ENCODE measurements at places on chromosomes 16 and 17.

DNA sequence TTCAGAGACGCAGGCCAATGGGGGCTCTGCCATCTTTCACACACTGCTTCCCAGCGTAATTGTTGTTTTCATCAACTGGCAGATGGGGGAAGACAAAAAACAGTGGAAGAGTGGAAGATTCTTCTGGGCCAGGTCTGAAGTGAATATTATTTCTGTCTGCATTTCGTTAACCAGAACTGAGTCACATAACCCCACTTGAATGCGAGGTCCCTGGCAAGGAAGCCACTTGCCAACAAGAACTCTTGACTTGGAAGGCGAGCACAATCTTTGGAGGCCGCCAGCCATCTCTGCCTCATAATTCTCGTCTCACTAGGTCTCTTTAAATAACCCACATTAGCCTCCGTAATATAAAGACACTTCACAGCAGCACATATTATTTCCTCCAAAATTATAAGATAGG, 75.4 kb downstream of the CYB561 start:
- no peak for DNase-seq

GRCh38 chr16:4701791-4702465, 8.6 kb downstream of the NUDT16L1 start:
- DNase-seq = no peak

DNA sequence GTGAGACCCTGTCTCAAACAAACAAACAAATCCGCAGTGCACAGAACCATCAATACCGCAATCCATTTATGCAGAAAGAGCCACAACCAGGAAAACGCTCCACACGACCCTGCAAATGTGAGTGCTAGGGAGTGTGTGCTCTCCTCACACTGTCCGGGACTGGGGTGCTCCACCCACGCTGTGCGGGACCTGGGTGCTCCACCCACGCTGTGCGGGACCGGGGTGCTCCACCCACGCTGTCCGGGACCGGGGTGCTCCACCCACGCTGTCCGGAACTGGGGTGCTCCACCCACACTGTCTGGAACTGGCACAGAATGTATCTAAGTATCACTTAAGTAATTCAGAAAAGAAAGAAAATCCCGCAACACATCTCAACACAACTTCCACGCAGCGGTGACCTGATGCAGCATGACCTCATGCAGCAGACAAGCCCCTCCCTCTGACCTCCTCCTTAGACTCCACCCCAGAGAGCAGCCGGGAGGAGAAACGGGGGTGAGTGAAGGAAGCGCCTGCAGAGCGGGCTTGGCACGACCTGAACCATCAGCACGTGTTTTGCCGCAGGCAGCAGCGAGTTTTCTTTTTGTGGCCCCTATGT, 38.5 kb downstream of the ZNF276 start:
- no peak for DNase-seq

GRCh38 chr17:66527335-66527734, 224.9 kb downstream of the PRKCA start:
- no peak for DNase-seq

- DNase-seq = no peak
These were observed 347.6 kb downstream of the SNX29 start for GRCh38 chr16:12324152-12324551.

DNA sequence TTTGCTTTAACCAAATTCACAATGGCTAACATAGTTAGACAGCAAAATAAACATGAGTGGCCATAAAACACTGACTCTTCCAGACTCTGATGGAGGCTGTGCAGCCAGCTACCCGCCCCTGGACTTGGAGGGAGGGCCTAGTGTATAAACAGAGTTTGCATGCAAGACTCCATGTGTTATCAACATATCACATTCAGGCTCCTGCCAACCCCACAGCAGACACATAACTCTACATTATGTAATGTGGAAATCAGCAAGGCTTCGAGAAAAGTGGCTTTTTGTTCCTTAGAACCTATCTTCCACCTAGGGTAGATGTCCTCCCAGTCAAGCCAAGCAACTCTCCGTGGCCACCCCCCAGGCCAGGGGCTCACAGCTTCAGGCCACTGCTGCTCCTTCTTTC, 19.3 kb upstream of the SOX9 start:
- no peak for DNase-seq

DNA sequence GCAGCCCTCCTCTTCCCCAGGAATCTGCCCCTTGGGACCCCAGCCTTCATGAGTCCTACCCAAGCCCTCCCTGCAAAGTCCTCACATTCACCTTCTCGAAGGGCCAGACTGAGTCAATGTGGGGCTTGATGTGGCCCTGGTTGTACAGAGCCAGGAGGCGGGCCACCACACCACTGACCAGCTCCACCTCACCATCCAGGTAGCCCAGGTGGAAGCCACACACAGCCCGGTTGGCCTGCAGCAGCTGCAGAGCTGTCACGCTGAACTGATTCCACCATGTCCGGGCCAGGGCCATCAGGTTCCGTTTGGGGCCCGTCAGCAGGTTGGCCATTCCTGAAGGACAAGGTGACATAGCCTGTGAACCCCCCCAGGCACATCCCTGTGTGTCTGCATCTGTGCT, 6.0 kb downstream of the VAT1 start:
- DNase-seq = no peak

GRCh38 chr17:21285164-21286065, 904 bp downstream of the MAP2K3 start:
- DNase-seq = no peak

GRCh38 chr16:31876951-31877828, 3.6 kb downstream of the ZNF267 start:
- DNase-seq = no peak

GRCh38 chr16:67766291-67766690, 40.1 kb downstream of the RANBP10 start:
- DNase-seq = no peak

GRCh38 chr16:21265104-21265837, 12.8 kb downstream of the CRYM start:
- no peak for DNase-seq

DNA sequence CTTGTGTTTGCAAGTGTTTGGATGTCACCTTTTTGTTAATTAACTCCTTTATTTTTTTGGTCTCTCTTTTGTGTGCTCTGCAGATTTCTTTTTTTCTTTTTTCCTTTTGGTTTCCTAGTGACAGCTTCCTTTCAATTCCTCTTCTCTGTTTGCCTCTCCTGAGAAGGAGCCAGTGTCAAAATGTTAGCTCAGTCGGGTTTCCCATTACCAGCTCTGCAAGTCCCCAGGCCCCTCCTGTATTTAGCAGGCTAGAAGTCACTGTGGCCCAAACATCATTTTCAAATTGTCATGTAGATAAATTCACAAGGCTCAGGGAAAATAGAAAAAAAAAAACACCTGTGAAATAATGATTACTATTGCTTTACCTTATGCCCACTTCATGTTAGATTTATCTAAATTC, 1621.6 kb downstream of the CDH8 start:
- DNase-seq = no peak

DNA sequence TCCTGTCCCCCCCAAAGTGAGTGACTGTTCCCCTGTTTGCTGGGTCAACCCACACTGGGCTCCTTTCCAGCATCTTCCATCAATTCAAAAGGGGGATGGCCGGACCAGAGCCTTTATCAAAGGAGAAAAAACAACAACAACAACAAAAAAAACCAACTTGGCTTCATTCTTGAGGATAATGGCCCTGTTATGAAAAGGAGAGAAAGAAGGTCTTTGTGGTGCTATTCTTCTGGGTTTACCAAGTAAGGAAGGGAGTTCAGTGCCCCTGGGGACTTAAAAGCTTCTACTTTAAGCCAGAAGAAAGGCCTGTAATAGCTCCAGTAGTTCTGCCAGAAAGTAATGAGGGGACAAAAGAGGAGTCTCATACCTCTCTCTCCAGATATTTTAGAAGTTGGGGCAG, 71.5 kb downstream of the RGS9 start:
- DNase-seq = no peak

- DNase-seq = no peak
These were observed 143.7 kb downstream of the PMP22 start for GRCh38 chr17:15121426-15121825.

DNA sequence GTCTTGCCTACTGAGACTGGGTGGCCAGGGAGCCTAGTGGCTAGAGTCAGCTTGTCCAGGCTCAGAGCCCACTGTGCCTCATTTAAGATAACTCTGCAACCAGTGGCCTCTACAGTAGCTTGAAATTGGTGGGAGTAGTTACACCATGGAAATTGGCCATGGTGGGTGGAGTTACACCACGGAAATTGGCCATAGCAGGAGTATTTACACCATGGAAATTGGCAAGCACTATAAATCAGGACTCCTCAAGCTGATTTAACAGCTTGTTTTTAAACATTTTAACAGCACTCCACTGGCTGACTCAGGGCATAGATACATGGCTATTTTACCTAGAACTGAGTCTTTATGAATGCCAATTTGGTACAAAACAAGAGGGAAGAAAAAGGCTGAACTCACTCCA, 27.7 kb upstream of the AKTIP start:
- no peak for DNase-seq

DNA sequence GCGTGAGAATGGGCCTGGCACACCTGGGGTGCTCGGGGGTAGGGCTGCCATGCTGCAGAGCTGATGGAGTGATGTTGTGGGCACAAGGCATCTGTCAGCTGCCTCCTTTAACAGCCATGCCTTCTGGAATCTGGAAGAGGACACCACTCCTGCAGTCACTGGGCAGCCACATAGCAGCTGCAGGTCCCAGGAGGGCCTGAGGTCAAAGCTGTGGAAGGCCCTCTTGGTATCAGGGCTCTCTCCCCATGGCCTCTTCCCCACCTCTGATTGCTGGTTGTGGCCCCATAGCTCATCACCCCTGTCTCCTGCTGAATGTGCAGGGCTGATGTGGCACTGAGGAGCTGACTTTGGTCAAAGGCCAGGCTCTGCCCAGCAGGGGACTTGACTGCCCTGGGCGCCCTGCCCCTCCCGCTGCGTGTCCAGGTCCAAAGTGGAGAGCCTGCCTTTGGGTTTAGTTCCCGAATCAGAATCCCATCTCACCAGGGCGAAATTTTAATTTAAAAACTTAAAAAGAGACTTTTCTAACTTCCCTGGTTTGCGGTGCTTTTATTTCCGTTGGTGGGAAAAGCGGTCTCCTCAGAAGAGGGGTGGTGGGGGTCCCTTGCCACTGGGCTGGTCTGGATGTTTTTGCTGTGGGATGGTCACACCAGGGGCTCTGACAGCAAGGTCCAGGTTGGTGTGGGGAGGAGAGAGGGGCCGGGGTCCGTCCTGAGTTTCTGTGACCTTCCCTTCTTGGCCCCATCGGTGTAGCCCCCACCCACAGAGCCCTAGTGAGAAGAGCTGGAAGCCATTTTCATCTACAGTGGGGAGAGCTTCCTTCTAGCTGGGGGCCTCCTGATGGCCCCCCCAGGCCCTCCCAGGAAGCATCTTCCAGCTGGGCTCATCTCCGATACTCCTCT, 5.9 kb downstream of the UBALD2 start:
- no peak for DNase-seq

Measured in SHP77 (cell line).